Naive thymus-derived CD8-positive, alpha-beta T cell (primary cell): ENCODE measurements at places on chromosomes 7 and 10. TPM values are rescaled to one million over a fixed set of nuclear protein-coding genes. Genes with fewer than 3 reads are reported as not detected.

DNA sequence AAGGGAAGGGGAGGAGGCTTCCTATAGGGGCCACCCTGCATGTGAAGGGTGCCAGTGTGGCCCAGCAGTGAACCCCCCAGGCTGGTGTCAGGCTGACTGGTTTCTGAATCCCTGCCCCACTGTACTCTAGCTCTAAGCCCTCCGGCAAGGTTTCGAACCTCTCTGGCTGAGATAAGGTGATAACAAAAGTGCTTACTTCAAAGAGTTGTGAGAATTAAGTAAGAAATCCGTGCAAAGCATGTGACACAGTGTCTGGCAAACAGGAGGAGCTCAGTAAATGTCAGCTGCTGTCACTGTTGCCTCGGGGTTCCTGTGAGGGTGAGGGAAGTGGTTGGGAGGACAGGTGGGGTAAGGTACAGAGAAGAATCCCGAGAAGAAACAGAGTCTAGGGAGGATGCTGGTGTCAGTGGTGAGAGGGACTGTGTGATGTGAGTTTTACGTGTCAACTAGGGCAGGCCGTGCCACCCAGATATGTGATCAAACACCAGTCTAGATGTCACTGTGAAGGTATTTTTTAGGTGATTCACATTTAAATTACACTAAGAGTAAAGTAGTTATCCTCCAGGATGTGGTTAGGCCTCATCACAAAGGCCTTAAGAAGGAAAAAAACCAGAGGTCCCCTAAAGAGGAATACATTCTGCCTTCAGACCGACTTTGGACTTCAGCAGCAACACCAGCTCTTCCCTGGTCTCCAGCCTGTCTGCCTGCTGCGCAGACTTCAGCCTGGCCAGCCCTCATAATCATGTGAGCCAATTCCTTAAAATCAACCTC is 64.4 kb downstream of the BPGM start:
- peaks cover 11% of the 10 kb centered on the region for H3K4me1 ChIP-seq
- no peaks in the 10 kb centered on the region for H3K27me3 ChIP-seq
- peak overlapping the region; percentile 94 for H3K27ac ChIP-seq
- DNase-seq, result peak; percentile 32
- peak overlapping the region; percentile 62 for H3K4me3 ChIP-seq

DNA sequence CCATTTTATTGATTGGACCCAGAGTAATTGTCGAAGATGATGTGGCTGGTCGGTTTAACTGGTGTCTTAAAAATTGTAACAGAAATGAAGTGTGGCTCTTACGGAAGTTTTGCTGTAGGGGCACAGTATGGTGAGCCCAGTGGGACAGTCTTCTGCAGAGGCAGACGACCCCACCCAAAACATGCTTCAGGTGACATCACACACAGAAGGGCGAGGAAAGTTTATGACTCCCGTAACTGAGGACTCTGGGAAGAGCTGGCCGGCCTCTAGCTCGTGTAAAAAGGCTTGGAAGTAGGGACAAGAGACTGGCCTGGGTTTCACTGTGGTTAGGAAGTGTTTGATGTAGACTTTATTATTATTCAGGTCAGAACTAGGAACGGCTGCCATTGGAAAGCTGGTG is 73.3 kb downstream of the HTR5A start:
- DNase-seq, result no peak
- H3K4me3 ChIP-seq, result no peak overlapping the region
- H3K27me3 ChIP-seq, result peaks cover 11% of the 10 kb centered on the region
- no peaks in the 10 kb centered on the region for H3K4me1 ChIP-seq
- no peak overlapping the region for H3K27ac ChIP-seq
- H3K36me3 ChIP-seq, result no peaks in the 10 kb centered on the region

DNA sequence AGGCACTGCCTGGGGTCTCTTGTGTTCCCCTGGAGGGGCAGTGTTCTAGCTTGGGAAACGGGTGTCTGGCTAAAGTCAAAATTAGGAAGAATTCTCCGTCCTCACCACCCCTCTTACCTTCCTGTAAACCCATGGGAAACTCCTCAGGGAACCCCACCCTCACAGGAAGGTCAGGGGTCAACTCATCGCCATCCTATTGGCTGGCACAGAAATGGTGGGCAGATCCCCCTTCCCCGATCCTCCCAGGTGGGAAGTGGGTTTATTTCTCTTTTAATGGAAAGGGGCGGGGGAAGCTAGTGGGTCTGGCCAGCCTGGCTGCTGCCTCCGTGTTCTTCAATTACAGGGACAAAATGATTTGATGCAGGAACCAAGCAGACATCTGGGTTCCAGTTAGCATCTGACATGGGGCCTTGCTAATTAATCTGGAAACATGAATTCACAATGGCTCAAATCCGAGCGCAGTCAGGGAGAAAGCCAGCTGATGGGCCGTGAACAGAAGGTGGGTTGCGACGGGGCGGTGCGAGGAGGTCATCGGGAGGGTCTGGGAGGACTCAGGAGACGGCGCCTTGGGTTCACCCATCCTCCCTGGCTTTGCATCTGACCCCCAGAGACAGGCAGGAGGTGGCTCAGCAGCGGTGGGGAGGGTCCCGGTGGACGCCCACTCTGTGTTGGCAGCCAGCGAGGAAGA is 66.6 kb downstream of the SLIT1 start:
- no peaks in the 10 kb centered on the region for H3K4me1 ChIP-seq
- H3K27ac ChIP-seq, result no peak overlapping the region
- no peak overlapping the region for H3K4me3 ChIP-seq
- peaks cover 9% of the 10 kb centered on the region for H3K27me3 ChIP-seq
- no peak for DNase-seq
- H3K36me3 ChIP-seq, result no peaks in the 10 kb centered on the region

- no peaks in the 10 kb centered on the region for H3K36me3 ChIP-seq
- no peaks in the 10 kb centered on the region for H3K4me1 ChIP-seq
- H3K27me3 ChIP-seq, result peaks cover 4% of the 10 kb centered on the region
- DNase-seq, result no peak
- no peak overlapping the region for H3K4me3 ChIP-seq
- H3K27ac ChIP-seq, result no peak overlapping the region
Measured at GRCh38 chr7:96388620-96389383, 66.9 kb upstream of the SLC25A13 start.

GRCh38 chr7:455110-455928 is 64.3 kb downstream of the PDGFA start:
- H3K27me3 ChIP-seq, result peaks cover 7% of the 10 kb centered on the region
- H3K27ac ChIP-seq, result no peak overlapping the region
- peaks cover 14% of the 10 kb centered on the region for H3K4me1 ChIP-seq
- H3K4me3 ChIP-seq, result no peak overlapping the region

- H3K36me3 ChIP-seq, result no peaks in the 10 kb centered on the region
- no peaks in the 10 kb centered on the region for H3K27me3 ChIP-seq
- H3K27ac ChIP-seq, result no peak overlapping the region
- DNase-seq, result no peak
- H3K4me3 ChIP-seq, result no peak overlapping the region
Measured at GRCh38 chr10:77820349-77820748, 106.2 kb downstream of the DLG5 start.

- no peak overlapping the region for H3K4me3 ChIP-seq
- DNase-seq, result no peak
- no peak overlapping the region for H3K27ac ChIP-seq
- H3K36me3 ChIP-seq, result no peaks in the 10 kb centered on the region
- H3K27me3 ChIP-seq, result no peaks in the 10 kb centered on the region
Measured at GRCh38 chr10:19921300-19922140, 105.3 kb downstream of the PLXDC2 start.

- H3K27me3 ChIP-seq, result peaks cover 10% of the 10 kb centered on the region
- peaks cover 22% of the 10 kb centered on the region for H3K36me3 ChIP-seq
- DNase-seq, result no peak
- H3K27ac ChIP-seq, result no peak overlapping the region
- H3K4me1 ChIP-seq, result peaks cover 5% of the 10 kb centered on the region
Measured at GRCh38 chr10:44939691-44940401, 19.8 kb upstream of the RASSF4 start.

DNA sequence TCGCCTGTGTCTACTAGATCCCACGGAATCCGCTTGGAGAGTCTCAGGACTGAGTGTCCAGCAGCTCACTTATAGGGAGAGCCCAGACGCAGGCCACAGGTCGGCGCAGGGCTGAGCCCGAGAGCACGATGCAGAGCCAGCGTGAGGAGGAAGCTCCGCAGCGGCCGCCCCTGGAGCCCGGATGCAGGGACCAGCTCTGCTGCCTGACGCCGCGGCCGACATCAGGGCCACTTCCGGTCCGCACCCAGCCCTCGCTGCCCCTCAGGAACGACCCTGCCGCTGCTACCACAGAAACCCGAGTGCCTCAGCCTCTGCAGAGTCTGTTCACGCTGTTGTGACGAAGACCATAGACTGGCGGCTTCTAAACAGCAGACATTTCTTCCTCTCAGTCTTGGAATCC is 275.8 kb upstream of the PPP2R2D start:
- no peaks in the 10 kb centered on the region for H3K27me3 ChIP-seq
- H3K36me3 ChIP-seq, result no peaks in the 10 kb centered on the region
- peaks cover 2% of the 10 kb centered on the region for H3K4me1 ChIP-seq
- H3K27ac ChIP-seq, result no peak overlapping the region

DNA sequence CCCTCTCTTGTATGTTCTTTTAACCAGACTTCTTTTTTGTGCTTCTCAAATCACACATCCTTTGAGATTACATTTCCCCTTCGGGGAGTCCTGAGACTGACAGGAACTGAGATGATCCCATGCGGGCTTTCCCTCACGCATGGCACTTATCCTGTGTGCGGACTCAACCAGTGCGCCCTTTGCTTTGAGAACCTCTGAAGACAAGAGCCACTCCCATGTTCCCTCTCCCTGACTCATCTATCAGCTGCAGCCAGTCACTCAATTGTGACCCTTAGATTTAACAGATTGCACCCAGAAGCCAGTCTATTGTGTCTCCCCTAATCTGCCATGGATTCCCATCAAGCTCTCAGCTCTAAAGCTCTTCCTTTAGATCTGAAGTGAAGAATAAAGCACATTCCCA is 353.9 kb upstream of the MEOX2 start:
- H3K27ac ChIP-seq, result no peak overlapping the region
- H3K4me3 ChIP-seq, result no peak overlapping the region
- H3K36me3 ChIP-seq, result no peaks in the 10 kb centered on the region

DNA sequence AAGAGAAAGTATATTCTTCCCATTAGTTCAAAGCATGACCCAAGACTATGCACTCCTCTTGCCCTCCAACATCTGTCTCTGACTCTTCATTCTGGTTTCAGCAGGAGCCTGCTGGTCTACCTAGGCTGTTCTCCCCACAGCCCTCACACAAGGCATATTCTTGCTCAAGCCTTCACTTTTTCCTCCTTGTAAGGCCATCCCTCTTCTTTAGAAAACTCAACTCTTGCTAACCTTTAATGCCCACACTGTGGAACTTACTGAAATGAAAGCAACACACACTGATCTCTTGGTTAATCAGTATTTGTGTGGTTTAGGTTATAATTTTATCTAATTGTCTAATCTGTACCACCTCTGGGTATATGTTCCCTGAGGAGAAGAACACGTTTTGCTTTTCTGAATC is 75.8 kb downstream of the PRKCQ start:
- peaks cover 83% of the 10 kb centered on the region for H3K36me3 ChIP-seq
- H3K4me3 ChIP-seq, result no peak overlapping the region
- no peak for DNase-seq
- H3K27ac ChIP-seq, result no peak overlapping the region
- peaks cover 37% of the 10 kb centered on the region for H3K4me1 ChIP-seq

Gene ACTL6B
- polyA plus RNA-seq, result not detected

Gene MALRD1
- polyA plus RNA-seq, result not detected

Gene MTURN
- polyA plus RNA-seq, result 5.2 TPM

Gene SUPV3L1
- 10.8 TPM for polyA plus RNA-seq

Gene SPDYE5
- not detected for polyA plus RNA-seq

Gene EPHA1
- polyA plus RNA-seq, result 10.1 TPM

Gene ELOVL3
- polyA plus RNA-seq, result not detected

Gene SPDYE16
- polyA plus RNA-seq, result not detected
